ENCODE measurements at places on chromosomes 16 and 17.

DNA sequence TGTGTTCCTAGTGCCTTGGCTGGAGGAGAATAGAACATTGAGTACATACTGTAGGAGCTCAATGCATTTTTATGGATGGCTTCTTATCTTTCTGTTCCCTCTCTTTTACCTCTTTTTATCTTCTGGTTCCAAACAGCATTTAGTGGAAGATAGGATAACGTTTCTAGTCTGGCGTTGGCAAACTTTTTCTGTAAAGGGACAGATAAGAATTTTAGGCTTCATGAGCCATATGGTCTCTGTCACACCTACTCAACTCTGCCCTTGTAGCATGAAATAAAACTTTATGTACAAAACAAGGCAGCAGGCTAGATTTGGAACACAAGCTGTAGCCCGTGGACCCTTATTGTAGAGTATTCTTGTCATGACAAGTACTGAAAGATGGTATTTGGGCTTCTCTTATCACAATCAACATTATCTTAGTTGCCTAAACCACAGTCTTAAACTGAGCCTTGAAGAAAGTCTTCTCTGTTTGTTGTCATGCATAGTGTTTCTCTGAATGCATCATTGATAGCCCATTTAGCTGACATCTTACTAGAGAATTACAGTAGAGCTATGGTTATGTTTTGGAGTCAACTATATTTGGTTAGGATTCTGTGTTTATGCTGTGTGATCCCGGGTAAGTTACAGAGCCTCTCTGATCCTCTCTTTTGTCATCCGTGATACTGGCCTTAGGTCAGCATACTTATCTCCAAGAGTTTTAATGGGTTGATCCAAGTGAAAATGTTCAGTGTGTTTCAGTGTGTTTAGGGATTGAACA, 80.2 kb downstream of the HS3ST4 start:
- no peak for DNase-seq

- DNase-seq, result no peak
Measured at GRCh38 chr17:33966410-33967059, 288.6 kb upstream of the CCL2 start.

- no peak for DNase-seq
Measured at GRCh38 chr17:42273474-42274252, 2.5 kb downstream of the STAT5B start.

DNA sequence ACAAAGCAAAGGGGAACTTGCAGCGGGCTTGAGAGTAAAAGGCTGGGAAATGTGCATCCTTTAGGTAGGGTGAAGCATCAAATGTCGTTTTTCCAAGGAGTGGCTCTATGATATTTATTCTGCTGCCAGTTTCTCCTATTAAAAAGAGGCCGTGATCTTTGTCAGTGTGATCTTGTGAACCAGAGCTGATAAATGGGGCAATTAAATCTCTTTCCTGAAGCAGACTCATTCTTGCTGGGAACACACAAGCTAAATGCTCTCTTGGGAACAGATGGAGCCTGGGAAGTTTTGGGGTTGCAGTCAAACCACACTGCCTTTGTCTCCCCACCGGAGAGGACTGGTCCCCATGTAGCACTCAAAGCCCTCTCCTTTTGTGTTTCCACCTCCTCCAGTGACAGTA, 408.9 kb downstream of the GRIN2A start:
- DNase-seq, result no peak
